Activated CD8-positive, alpha-beta T cell treated with anti-CD3 and anti-CD28 coated beads, Interleukin-2, amount 10 ng/mL, durations not matched to agents 7 days and 5 days (primary cell): ENCODE measurements at places on chromosomes 6 and 20. TPM values are rescaled to one million over a fixed set of nuclear protein-coding genes. Genes with fewer than 3 reads are reported as not detected.
A peak's percentile ranks its signal among the peaks of the same experiment; 100 is the strongest.

PMEPA1 gene
- total RNA-seq = not detected

TMEM151B gene
- total RNA-seq = not detected

- no peaks in the 10 kb centered on the region for H3K4me1 ChIP-seq
- no peak for DNase-seq
- no peaks in the 10 kb centered on the region for H3K36me3 ChIP-seq
- no peak overlapping the region for H3K27ac ChIP-seq
- H3K27me3 ChIP-seq = no peaks in the 10 kb centered on the region
Observed at GRCh38 chr20:19626896-19627295, 131.2 kb upstream of the RIN2 start.

DNA sequence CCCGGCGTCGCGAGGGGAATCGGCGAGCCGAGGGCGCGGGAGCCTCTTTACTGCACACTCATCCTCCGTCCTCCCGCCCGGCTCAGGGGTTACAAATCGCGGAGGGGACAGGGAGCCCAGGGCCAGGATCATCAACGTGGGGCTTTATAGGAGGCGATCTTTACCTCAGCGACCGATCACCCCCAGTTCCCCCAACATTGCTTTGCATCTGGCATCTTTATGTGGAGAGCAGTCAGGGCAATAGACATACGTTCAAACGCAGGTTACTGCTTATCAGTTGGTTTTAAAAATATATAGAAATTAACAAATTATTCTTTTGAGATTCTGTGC, 634 bp downstream of the HSF2 start:
- peaks cover 36% of the 10 kb centered on the region for H3K4me1 ChIP-seq
- DNase-seq = no peak
- H3K36me3 ChIP-seq = peaks cover 11% of the 10 kb centered on the region
- peak overlapping the region; percentile 98 for H3K4me3 ChIP-seq

DNA sequence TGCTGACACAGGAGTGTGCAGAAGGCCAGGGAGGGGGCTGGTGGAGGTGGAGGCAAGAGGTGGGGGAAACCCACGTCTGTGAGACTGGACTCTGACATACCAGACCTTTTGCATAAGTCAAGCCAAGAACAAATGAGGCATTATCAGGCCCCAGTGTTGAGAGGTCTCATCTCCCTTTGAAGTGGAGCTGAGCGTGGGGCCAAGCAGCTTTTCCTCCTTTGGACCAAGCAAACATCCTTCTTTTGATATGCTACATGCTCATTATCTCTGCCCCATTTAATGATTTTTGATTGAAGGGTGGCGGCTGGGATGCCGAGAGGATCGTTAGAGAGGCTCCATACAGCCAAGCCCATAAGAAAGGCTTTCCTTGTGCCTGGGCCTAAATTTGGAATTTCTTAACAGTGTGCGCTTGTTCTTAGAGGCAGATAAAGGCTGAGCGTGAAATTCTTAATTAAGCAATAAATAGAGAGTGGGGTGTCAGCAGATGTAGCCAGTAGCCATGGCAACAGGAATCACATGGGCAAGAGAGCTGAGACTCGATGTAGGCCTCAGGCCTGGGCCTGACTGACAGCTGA, 244.5 kb downstream of the PKHD1 start:
- no peaks in the 10 kb centered on the region for H3K36me3 ChIP-seq
- H3K27me3 ChIP-seq = peaks cover 2% of the 10 kb centered on the region
- H3K27ac ChIP-seq = no peak overlapping the region
- no peak overlapping the region for H3K4me3 ChIP-seq
- DNase-seq = no peak

DNA sequence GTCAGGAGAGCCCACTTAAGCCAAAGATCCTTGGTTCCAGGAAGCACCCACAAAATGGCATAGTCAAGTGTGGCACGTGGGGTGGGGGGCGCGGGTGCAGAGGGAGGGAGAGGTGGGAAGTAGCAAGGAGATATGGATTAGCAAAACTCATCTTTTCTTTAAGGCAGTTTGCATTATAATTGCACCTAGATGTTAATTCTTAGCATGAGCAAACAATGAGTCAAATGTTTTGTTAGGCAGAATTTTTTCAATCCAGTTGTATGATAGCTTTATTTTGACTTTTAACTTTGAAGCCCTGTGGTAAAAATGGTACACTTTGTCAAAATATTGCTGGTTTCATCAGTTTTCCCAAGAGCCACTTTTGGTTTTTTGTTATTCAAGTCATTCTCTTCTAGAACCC, 15.0 kb downstream of the SCAND1 start:
- peaks cover 9% of the 10 kb centered on the region for H3K4me1 ChIP-seq
- H3K27me3 ChIP-seq = no peaks in the 10 kb centered on the region
- no peak overlapping the region for H3K4me3 ChIP-seq
- DNase-seq = no peak
- H3K36me3 ChIP-seq = peaks cover 27% of the 10 kb centered on the region

DNA sequence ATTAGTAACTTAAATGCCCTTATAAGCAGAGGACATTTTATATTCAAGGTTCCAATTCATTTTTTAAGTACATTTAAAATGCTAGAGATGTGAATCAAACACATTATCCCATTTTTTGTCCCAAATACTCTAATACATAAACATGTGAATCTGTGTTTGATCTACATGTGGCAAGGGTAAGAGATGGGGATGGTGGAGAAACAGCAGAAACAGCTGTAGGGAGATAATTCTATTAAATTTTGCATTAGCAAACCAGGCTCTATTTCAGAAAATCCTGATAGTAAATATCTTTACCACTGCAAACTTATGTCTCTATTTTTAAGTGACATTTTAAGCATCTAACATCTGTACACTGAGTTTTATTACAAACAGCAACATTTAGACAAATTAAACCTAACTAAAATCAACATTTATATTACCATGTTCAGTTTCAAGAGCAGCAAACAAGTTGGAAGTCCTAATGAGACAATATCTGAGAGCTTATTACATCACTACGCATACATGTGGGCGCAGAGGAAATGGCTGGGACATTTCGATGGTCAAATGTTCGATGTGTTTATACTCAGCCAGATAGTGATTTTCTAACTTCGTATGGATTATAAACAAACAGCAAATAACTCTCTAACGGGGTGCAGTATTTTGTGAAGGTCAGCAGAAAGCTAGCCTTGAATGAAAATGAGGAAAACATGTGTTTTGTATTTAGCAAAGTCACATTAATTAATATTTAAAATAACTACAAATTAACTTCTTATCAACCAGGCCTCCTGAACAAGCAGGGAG, 165.1 kb downstream of the GJA1 start:
- no peak overlapping the region for H3K4me3 ChIP-seq
- no peak for DNase-seq
- no peaks in the 10 kb centered on the region for H3K4me1 ChIP-seq
- H3K27ac ChIP-seq = no peak overlapping the region
- no peaks in the 10 kb centered on the region for H3K27me3 ChIP-seq

DAAM2 gene
- total RNA-seq = not detected
